ENCODE measurements at places on chromosomes 16 and 17.
A peak's percentile ranks its signal among the peaks of the same experiment; 100 is the strongest.

GRCh38 chr17:30093463-30094147 lies 23.0 kb upstream of the NSRP1 start:
- peak; percentile 74 for DNase-seq

DNA sequence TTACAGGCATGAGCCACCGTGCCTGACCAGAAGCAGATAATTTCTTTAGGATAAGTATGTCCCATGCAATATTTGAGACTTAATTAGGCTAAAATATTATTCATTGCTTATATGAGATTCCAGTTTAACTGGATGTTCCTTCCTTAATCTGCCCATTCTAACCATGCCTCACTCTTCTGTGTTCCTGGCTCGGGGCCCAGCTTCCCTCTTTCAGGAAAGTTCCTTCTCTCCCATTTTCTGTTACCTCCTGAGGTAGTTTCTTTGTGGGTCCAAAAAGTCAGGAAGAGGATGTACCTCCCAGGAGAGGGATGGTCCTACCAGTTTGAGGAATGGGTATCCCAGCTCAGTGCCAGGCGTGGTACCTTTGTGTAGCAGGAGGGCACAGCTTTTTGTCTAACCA lies 23.3 kb downstream of the UNK start:
- no peak for DNase-seq

- no peak for DNase-seq
These were observed 22.4 kb downstream of the MIS12 start for GRCh38 chr17:5508810-5509209.

GRCh38 chr16:27335349-27336053 lies 21.7 kb downstream of the IL4R start:
- no peak for DNase-seq

DNA sequence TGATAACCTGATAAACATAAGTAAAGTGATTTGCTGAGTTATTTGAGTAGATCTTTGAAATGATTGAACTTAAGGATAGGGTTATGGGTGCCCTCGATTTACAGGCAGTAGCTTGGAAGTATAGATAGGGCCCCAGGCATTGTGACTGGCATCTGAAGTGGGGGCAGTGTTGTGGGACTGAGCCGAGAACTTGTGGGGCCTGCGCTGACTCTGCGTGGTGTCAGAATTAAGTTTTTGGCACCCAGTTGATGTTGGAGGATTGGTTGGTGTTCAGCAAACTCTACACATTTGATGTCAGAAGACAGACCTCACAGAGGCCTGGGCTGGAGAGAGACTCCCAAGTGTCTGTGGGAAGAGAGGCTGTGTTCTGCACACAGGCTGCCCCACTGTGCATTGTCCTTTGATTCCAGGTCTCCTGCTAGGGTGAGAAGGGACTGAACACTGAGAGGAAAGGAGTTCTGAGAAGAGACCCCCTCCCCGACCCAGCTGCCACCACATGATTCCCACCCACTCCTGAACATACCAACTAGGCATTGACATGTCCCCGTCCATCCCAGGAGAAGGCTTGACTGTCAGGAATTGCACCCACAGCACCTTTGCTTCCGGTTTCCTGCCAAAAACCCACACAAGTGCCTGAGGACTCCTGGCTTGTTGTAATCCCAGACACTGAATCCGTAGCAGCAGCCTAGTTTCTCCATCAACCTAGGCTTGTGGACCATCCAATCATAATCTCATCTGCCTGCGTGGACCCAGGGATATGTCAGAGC lies 4.5 kb downstream of the ZNF267 start:
- DNase-seq, result no peak

GRCh38 chr16:3094289-3095027 lies 4.6 kb downstream of the ZSCAN10 start:
- DNase-seq, result peak; percentile 79

DNA sequence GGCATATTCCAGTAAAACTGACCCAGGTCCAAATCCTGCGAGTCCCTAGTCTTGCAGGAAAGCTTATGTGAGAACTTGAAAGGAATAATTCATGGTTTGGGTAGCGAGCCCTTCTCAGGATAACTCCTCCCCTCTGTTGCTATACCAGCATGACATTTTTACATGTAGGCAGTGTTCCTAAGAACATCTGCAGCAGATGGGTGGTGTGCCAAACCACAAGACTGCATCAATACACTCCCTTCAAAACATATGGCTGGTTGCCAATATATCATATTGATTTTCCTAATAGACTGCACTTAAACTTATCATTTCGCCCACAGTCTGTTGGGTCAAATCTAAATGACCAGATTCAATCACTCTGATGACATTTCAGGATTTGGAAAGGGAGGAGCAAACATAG lies 19.9 kb downstream of the PSME3IP1 start:
- DNase-seq, result no peak

DNA sequence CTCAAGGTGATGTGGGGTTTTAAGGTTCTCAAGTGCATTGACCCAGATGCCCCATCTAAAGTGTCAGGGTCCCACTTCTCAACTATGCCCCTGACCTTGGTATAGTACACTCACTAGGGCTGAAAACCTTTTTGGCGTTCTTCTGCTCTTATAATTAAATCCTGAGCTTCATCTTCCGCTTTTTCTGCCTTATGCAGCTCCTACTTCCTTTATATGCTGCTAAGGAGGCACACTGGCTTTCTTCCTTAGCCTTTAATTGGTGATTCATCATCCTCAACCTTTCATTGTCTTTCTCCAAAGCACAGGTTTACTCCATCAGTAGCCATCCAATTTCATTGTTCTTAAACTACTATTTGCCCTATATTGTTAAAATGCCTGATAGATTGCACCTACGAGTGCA lies 5.3 kb upstream of the NF1 start:
- no peak for DNase-seq

DNA sequence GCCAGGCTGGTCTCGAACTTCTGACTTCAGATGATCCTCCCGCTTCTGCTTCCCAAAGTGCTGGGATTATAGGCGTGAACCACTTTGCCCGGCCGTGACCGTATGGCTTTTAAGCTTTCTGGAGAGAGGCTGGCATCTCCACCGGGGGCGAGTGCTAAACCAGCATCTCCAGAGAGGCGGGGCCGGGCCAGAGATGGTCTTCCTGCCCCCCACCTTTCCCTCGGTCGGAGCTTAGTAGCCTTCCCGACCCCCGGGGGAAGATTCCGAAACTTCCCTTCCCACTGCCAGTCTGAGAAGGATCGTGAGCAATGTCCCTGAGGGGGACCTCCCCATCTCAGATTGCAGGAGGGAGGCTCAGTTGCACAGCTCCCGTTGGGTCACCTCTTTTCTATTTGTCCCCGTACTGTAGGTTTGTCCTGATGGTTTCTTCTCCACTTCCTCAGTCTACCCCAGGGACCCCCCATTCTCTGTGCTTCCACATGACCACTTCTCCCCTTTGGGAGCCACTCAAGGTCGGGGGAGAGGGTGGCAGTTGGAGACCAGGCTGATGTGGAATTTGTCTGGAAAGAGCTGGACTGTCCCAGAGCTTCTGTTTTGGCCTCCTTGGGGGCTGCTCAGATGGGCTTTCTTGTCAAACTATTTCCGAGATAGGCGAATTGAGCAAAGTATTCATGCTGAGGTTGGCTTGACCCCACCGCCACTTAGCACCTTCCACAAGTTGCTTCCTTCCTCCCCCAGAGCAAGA lies 18.2 kb downstream of the IGF2BP1 start:
- DNase-seq, result no peak

- DNase-seq, result no peak
These were observed 8.3 kb downstream of the LIG3 start for GRCh38 chr17:34988644-34989043.

GRCh38 chr17:50835301-50836234 lies at the start of gene WFIKKN2:
Gene WFIKKN2 (plus strand): TSS chr17:50835586. CDS start chr17:50835938, 352 bp downstream.
- DNase-seq, result no peak

DNA sequence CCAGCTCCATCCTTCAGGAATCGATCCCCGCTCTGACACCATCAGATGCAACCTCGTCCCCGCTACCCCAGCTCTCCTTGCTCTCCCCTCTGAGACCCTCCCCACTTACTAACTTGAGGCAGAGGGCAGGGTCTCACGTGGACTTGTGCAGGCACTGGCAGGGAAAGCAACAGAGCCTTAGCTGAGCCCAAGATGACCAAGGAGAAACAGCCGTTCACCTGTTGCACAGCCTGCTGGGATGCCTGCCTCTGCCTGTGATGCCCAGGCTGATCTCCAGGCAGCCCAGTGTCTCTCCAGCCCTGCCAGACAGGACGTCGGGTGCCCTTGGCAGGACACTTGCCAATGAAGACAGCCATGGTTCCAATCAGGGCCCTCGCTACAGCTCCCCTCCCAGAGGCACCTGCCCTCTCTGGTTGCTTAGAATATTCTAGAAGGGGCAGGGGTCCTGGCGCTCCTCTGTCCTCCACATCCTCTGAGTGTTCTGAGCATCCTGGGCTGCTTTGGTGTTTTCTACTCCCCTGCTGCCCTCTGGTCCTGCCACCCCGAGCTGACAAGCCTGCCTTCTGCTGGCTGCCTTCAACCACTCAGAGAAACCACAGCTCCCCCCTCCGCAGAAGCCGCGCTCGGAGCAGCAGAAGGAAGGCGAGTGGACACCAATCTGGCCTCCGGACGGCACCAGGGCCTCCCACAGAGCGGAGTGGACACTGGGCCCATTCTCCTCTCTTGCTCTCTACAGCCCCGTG lies 6.7 kb downstream of the CEP295NL start:
- no peak for DNase-seq

DNA sequence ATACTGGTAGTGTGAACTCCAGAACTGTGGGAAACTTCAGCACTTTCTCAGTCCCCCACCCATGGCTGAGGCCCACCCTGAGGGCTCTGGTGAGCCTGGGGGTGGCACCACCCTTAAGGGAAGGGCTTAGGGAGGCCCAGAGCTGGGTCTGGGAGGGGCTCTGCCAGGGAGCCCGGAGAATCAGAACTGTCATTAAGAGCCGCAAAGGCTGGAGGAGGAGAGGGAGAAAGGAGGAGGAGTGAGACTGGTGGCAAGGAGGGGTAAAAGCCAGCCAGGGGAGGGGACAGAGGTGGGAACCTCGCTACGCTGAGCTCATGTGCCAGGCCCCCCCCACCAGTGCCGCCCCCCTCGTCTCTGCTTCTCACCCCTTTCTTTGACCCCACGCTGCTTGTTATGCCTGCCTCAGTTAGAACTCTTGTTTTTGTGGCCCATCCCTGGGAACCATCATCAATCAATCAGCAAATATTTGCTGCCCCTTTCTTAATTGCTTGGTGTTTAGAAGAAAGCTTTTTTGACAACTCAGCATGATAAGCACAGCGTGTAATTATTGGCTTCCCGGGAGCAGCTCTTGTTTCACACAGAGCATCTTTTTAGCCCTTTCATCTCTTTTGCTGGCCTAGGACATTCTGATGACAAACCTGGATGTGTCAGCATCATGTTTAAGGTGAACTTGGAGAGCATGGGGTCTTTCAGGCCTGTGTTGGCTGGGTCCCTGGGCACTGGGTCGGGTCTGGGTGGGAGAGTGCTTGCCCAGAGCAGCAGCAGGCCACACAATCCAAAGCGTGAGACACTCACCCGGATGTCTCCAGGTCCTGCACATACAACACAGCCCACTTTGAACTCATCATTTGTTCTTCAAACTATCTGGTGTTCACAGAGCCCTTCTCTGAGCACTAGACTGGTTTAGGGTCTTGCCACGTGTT lies 77.7 kb downstream of the NETO2 start:
- no peak for DNase-seq

- no peak for DNase-seq
These were observed 21.1 kb downstream of the CPSF4L start for GRCh38 chr17:73240561-73240960.

- DNase-seq, result no peak
These were observed 20.8 kb downstream of the WDR45B start for GRCh38 chr17:82627405-82627804.

- DNase-seq, result no peak
These were observed 8.8 kb upstream of the DNASE1 start for GRCh38 chr16:3645504-3646347.

DNA sequence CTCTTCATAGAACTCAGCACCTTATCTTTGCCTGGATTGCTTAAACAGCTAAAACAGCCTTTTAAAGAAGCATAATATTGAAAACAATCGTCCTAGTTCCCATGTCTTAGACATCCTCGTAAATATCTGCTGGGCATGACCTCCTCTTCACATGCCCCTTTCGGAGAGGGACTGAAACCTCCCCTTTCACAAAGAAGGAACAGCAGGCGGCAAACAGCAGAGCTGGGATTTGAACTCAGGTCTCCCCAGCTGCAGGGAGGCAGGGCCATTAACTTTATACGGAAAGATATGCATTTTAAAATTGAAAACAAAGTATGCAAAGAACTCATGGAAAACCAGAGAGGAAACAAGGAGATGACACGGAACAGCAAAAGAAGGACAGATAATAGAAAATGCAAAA lies 249.9 kb downstream of the FOXL1 start:
- DNase-seq, result no peak

DNA sequence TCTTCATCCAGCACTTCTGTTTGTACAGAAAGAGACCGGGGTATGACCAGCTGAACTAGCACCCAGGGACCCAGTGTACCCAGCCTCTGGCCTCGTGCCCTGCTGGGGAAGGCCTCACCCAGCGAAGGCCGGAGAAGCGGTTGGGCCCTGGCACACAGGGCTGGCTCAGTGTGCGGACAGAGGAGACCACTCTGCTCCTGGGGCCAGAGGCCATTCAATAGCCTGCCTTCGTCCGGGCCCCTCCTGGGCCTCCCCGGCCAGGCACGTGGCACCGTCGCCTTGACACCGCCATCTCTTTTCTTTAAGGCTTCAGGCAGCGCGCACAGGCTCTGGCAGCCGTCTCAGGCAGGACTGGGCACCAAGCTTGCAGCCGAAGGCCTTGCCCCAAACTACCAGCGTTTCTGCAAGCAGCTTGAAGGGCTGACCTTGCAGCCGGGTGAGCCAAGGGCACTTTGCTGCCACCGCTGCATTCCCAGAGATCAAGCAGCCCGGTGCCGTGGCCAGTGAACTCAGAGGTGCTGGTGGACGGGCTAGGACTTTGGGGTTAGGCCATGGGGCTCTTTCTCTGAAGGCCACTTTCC lies 8.0 kb downstream of the TAX1BP3 start:
- no peak for DNase-seq

DNA sequence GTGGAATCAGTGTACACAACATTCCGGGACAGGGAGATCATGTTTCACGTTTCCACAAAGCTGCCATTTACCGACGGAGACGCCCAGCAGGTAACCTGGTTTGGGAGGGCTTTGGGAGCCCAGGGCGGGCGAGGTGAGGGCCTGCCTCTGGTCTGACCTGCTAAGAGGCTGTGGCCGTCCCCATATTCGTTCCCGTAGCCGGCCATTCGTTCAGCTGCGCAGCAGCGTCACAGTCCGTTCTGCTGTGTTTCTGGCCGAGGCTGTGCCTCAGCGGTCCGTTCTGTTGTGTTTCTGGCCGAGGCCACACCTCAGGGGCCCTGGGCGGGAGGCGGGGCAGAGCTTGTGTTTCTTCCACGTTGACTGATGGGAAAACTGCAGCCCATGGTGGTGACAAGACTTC lies 68.0 kb downstream of the OR1D5 start:
- no peak for DNase-seq

- no peak for DNase-seq
These were observed 41.7 kb downstream of the RMI2 start for GRCh38 chr16:11386791-11387546.

GRCh38 chr16:13029786-13030185 lies 128.4 kb downstream of the SHISA9 start:
- no peak for DNase-seq

GRCh38 chr17:9367156-9367555 lies 208.5 kb downstream of the STX8 start:
- no peak for DNase-seq
